Stimulated activated CD4-positive, alpha-beta T cell treated with anti-CD3 and anti-CD28 coated beads, Interleukin-15, amount 100 ng/mL, for 48 hours (primary cell): ENCODE measurements at places on chromosomes 3 and 15.

GRCh38 chr3:188037965-188038581 is 115.9 kb upstream of the LPP start:
- DNase-seq: no peak

- no peak for DNase-seq
These were observed 339.0 kb upstream of the WNT5A start for GRCh38 chr3:55826097-55826496.

- no peak for DNase-seq
These were observed 132.3 kb upstream of the MCTP2 start for GRCh38 chr15:94098921-94099573.

- no peak for DNase-seq
These were observed 9.6 kb upstream of the FAM174B start for GRCh38 chr15:92665100-92665555.

DNA sequence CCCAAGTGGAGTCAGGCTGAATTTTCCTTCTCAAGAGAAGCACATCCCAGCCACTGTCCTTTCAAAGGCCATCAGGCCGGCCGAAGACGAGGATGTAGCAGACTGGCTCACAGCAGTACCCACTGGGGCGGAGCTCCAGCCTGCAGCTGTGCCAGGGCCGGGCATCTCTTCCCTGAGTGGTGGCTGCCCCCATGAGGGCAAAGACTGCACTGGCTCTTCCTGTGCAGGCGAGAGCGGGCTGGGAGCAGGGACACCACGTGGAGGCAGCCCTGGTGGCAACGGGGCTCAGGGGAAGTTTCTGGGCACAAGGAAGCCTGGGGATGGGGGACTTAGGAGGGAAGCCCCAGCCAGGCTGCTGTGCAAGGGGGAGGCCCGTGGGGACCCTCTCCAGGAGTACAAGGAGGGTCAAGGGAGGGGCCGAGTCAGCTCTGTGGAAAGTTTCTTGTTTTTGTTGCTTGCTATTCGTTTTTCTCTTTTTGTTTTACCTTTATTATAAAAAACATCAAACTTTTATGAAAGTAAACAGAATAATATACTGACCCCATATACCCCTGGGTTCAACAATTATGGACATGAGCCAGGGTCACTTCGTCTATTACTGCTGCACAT is 66.1 kb downstream of the RPN1 start:
- DNase-seq: peak; percentile 41

- no peak for DNase-seq
These were observed 8.1 kb upstream of the IL20RB start for GRCh38 chr3:136949708-136950107.

GRCh38 chr15:95910643-95911212 is 419.8 kb upstream of the NR2F2 start:
- DNase-seq: no peak

- no peak for DNase-seq
These were observed 16.2 kb downstream of the PLA1A start for GRCh38 chr3:119613872-119614271.

DNA sequence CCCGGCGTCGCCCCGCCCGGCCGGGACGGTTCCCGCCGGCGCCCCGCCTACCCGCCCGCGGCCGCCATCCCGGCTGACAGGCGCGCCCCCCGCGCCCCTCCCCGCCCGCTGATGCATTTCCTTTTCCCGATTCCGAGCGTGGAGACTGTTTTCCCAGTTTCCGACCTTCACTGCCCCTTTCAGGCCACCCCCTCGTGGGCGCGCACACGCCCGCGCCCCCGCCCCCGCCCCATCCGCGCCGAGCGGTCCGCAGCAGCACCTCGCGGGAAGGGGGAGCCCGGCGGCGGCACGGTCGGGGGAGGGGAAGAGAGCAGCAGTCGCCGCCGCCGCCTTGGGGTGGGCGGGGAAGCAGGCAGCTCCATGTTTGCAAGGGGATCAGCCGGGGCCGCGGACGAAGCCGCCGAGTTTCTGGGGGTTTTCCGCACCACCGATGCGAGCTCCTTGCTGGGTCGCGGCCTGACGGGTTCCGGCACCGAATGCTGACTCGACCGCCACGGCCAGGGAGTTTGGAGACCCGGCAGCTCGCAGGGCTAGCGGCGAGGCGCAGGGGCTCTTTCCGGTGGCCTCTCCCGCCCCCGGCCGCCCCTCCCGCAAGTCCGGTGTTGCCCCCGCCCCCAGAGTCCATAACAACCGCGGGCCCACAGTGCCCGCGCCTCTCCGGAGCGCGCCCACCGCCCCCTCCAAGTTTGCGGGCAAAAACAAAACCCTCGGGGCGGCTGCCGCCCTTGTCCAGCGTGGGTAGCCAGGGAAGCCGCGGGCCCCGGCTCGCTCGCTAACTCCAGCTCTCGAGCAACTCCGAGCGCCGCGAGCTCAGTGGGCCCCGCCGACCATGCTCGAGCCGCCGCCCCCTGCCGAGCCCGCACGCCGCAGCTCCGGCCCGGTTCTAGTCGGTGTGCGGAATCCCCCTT is 3.2 kb upstream of the SIN3A start:
- DNase-seq: peak; percentile 70
